Stimulated activated CD4-positive, alpha-beta T cell treated with anti-CD3 and anti-CD28 coated beads, Interleukin-1b, Interleukin-23, amount 100 ng/mL, for 1 hour (primary cell): ENCODE measurements at places on chromosomes 3 and 15.

- DNase-seq, result no peak
Observed at GRCh38 chr3:130316169-130316568, 29.3 kb upstream of the COL6A5 start.

DNA sequence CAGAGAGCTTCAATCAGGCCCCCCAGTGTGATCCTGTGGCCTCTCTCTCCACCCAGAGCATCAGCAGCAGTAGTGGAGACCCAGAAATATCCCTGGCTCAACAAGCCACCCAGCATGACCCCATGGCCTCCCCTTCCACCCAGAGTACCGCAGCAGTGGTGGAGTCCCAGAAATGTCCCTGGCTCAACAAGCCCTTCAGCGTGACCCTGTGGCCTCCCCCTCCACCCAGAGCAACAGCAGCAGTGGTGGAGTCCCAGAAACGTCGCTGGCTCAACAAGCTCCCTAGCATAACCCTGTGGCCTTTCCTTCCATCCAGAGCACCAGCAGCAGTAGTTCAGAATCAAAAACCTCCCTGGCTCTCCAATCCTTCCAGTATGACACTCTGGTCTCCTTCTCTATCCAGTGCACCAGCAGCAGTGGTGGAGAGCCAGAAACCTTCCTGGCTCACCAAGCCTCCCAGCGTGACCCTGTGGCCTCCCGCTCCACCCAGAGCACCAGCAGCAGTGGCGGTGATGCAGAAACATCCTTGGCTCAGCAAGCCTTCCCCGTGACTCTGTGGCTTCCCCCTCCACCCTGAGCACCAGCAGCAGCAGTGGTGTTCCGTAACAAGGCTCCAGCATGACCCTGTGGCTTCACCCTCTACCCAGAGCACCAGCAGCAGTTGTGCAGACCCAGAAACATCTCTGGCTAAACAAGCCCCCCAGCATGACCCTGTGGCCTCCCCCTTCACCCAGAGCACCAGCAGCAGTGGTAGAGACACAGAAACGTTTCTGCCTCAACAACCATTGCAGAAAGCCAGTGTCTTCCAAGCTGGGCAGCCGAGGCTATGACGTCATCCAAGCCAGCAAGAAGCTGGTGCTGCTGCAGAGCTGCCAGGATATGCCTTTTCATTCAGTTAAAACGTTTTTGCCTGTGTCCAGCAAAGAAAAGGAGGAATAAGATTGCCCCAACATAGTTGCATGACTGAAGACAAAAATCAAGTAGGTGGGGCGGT, 61.3 kb upstream of the TAMM41 start:
- DNase-seq, result no peak

GRCh38 chr15:56933410-56933809, 15.0 kb downstream of the TCF12 start:
- DNase-seq, result no peak

GRCh38 chr15:73125219-73125618, 73.0 kb downstream of the NEO1 start:
- no peak for DNase-seq

DNA sequence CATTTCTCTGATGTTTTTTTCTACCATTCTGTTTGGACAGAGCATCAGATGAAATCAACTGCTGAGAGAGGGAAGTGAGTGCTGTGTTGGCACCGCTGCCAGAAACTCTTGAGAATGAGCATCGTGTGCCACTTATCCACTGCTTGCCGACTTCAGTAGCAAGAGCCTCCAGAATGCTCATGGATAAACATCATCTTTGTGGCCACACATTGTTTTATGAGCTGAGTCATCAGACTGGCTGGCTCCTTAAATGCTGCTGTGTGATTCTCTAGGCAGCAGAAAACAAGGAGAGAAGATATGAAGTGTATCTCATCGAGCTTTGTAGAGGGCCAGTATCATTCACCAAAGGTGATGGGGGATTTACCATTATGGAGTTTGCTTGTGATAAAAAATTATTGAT, 3.4 kb upstream of the DOCK3 start:
- DNase-seq, result no peak

DNA sequence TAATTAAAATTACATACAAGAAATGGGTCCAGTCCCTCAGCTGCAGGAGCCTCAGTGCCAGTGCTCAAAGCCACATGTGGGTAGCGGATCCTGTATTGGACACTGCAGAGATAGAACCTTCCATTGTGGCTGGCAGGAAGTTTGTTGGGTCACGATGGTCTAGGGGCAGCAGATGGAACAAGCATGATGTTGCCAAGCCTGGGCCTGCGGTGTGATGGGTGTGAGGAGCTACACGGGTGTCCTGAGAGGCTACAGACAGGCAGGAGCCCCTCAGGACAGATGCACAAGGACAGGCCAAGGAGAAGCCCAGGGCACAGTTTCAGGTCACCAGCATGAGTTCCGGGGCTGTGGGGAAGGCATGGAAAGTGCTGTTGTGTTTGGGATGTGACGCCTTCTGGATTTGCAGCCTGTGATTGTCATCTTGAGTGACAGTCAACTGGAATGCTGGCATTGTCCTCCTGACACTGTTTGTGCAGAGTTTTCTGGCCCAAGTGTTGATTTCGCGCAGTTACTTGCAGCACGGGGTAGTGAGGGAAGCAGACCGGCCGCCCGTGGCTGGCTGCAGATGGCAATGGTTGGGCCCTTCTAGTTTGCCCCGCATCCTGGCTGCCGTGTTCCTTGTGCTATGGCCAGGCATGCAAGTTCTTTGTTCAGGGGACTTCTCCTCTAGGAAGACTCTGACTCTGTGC, 177.1 kb downstream of the NSMCE3 start:
- no peak for DNase-seq

DNA sequence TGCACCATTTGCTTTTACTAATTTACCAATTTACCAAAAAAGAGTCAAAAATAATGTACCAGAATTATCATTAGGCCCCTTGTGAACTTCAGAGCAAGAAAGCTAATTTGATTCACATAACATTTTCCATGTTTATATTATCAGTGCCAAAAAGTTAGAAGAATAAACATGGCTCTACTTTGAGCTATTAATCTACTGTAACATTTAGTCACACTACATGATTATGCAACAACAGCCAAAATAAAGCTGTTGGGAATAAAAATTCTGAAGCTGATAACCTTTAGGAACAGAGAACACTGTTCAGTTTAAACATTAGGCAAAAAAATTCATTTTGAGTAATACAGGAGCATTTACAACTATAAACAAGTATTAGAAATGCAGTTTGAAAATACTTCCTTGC, 63.6 kb downstream of the PROS1 start:
- no peak for DNase-seq

DNA sequence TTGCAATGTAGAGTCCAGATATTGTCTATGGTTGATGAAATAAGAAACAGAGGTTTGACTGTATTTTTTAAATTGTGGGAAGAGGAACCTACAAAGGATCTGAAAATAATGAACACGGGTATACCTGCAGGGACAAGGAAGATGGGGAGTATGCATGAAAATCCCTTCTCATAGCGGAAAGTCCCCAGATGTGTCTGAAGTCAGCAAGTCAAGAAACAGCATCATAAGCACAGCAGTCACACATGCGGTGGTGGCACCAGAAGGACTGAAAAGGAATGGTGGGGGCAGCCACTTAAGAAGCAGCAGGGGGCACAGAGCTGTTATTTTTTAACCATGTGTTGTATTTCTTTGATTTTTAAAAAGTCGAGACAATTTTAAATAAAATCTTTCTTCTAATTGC, 4.7 kb downstream of the MRPS11 start:
- DNase-seq, result no peak

DNA sequence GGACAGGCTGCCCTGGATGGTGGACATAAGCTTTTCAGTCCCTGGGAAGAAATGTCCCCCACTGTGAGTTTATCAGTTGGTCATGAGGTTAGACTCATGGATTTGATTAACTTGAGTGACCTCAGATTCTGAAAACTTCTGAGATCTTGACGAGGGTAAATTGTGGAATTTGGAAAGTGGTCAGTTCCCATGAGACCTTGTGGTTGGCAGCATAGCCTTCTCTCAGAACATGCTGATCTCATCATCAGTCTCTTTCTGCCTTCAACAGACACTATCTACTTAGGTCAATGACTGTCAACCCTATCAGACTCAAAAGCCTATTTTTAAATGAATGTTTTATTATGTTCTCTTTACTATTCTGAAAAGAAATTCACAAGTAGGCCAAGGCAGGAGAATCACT, 45.6 kb upstream of the NDUFB4 start:
- no peak for DNase-seq

DNA sequence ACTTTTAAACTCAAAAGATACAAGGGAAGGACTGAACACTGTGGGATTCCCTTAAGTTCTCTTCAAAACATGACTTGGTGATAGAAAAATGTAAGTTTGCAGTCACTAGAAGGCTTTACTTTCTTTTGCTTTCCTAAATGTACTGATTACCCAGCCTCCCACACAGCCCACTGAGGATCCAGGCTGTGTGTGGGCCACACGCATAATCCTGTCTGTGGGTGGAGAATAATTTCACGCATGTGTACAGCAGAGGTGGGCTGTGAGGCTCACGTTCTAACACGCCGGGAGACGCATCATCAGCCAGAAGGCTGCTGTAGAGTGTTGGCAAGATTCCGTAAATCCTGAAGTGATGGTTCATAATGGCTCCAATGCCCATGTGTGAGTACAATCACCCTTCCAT, 165.5 kb downstream of the CLSTN2 start:
- no peak for DNase-seq

DNA sequence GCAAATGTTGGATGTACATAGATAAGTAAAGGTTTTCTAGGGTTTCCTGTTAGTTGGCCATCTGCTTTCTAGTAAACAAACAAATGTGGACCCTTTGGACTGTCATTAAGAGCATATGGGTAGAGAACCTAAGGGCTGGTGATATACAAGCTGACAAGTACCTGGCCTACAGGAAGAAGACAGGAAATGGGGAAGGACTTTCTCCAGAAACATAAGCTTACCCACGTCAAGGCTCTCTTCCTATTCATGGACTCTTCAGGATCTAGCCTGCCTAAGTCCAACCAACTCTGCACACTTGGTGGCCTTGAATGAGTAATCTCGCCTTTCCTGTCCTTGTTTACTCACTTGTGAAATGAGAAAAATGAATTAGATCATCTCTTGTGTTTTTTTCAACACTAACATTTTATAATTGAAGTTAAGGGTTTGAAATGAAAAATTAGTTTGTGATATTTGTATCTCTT, 22.2 kb upstream of the GOLIM4 start:
- DNase-seq, result no peak

DNA sequence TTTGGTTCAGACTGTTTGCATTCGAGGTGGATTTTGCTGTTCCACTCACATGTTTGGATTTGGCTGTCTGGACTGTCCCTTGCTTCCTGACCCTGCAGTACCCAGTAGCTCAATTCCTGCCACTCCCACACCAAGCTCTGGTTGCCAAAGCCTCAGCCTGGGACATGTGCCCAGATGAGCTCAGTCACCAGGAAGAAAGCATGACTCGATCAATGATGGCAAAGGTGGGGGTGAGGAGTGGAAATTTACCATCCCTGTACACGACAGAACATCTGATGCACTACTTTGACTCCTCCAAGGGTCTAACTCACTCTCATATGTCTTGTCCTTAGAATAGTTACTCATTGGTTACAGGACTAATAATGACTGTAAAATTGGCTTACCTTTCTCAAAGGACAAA, 45.2 kb downstream of the ZNF385D start:
- DNase-seq, result no peak

DNA sequence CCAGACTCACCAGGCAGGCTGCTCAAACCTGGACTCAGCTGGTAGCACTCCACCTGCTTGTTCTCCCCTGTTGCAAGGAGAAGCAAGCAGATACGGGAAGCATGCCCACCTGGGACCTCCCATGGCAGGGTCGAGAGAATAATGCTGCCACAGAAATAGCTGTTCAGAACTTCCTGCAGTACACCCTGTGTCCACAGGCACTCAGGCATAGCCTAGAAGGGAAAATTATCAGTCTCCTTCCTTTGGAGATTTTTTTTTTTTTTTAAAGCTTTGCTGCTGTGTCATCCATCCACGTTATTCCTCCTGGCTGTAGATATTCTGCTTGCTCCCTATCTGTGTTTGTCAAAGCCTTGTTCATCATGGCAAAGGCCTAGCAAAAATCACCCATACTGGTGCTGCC, 32.7 kb upstream of the RPS17 start:
- no peak for DNase-seq

- no peak for DNase-seq
Observed at GRCh38 chr3:13174011-13174802, 101.0 kb upstream of the IQSEC1 start.

- no peak for DNase-seq
Observed at GRCh38 chr15:51499379-51499976, 123.1 kb downstream of the DMXL2 start.

DNA sequence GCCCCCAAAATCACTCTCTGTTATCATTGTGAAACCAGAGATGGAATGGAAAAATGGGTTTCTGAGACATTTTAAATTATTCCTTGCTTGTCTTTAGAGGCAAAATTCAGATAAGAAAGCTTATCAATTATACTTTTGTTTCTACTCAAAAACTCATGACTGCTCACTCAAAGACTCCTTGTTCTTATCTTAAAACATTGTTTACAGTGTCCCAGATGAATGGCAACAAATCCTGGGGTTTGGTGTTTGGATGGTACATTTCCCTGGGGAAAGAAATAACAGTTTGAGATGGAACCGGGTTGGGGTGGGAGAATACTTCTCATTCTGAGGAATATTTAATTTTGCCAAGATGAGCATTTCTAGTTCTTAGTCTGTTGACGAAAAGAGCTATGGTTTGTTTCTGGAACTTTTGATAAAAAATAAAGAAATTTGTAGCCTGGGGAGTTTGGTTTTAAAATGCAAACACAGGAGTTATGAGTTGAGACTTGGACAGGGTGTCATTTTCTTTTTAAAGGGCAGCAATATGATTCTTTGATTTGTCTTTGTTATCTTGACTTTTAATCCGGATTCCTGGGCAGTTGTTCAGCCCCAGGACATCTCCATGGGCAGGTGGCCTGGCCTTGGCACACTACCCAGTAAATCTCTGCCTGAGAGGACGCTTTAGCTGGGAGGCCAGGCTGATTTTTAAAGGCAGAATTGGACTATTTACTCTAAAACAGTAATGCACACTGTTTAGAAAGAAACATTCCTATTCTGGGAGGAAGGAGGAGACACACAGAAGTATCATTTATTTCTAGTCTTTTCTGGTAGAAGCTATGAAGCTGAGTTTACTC, 32.4 kb downstream of the BTD start:
- DNase-seq, result no peak

DNA sequence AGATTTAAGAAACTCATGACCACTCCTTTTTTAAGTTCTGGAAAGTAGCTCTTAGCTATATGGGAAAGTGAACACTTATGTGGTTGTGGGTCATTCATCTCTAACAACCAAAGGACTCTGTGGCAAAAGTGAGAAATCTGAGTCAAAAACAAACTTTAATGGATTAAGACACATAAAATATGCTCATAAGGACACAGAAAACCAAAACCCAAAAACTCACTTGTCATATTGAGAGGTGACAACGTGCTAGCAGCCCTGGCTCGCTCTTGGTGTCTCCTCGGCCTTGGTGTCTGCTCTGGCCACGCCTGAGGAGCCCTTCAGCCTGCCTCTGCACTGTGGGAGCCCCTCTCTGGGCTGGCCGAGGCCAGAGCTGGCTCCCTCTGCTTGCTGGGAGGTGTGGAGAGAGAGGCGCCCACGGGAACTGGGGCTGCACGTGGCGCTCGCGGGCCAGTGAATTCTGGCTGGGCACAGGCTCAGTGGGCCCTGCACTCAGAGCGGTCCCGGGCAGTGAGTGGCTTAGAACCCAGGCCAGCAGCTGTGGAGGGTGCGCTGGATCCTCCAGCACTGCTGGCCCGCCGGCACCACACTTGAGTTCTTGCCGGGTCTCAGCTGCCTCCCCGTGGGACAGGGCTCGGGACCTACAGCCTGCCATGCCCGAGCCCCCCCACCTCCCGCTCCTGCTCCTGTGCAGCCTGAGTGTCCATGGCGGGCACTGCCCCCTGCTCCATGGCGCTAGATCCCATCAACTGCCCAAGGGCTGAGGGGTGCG, 30.3 kb upstream of the SKIL start:
- DNase-seq, result no peak
